ENCODE measurements at places on chromosomes 11 and 22.

GRCh38 chr22:24424901-24425775, 2.3 kb upstream of the ADORA2A start:
- DNase-seq: no peak

DNA sequence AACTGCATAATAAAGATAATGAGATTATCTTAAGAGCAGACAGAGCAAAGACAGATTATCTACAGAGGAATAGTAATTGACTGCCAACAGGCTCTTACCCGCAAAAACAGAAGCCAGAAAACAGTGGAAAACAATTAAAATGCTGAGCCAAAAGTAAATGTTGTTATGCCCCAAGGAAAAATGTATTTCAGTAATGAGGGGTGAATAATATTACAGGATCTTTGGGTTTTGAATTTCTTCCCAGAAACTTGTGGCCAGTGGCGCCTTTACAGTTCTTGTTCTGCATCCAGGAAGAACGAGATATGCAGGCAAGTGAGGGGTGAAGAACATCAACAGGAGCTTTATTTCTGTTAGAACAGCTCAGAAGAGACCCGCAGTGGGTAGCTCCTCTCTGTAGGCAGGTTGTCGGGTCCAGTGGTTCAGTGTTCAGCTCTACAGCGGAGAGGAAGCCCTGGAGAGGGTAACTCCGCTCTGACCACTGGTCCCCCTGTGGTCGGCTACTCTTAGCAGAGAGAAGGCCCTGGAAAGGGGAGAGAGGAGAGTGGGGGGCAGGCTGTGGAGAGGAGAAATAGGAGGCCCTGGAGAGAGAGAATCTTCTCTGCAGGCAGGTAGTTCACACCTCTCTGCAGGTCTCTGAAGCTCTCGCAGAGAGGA, 51.8 kb upstream of the SC5D start:
- DNase-seq: no peak

GRCh38 chr22:19879643-19879991, 24.9 kb upstream of the GNB1L start:
- no peak for DNase-seq

DNA sequence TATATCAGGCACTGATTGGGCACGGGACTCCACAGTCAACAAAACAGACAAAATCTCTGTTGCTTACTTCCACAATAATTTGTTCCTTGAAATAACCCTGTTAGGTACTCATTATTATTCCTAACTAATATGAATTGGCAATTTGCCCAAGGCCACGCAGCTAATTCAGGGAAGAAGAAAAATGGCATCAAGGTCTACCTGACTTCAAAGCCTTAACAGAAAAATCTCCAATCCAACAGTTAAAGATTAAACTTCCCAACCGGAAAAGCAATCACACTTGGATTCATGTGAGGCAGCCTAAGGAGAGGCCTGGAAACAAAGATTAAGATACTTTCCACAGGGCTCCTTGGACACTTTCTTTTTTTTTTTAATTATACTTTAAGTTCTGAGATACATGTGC, 68.9 kb downstream of the PRCP start:
- DNase-seq: no peak

DNA sequence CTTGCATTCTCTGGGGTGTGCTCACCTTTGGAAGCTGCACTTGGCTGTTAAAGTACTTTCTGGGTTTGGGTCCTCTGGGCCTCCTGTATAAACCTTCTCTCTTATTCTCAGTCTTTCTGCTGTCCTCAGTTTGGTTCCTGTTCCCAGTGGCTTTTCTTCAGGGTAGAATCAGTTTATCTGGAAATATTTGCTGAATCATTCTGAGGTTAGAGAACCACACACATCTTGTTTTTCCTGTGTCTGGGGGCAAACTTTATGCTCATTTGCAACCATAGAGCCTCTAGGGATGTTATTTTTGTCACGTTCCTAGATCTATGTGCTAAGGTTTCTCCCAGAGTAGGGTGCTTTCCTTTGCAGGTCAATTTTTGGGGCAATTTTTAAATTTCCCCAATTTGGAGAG, 224.3 kb upstream of the C11orf87 start:
- DNase-seq: no peak

DNA sequence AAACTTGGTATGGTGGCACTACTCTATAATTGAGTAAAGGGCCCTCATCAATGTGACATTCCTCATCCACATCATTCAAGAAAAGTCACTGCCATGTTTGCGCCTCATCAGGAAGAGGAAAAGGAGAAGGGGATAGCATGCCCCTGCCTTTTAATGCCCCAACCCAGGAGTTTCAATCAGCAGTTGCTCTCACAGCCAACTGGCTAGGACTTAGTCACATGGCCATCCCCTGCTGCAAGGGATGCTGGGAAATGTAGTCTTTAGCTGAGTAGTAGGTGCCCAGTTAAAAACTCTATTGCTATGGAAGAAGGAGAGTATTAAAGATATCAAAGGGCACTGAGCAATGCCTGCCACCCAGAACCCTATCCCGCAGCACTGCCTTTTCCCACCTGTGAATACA, 10.9 kb upstream of the CCND1 start:
- no peak for DNase-seq

- no peak for DNase-seq
Measured at GRCh38 chr22:46557736-46558480, 20.5 kb upstream of the CELSR1 start.

DNA sequence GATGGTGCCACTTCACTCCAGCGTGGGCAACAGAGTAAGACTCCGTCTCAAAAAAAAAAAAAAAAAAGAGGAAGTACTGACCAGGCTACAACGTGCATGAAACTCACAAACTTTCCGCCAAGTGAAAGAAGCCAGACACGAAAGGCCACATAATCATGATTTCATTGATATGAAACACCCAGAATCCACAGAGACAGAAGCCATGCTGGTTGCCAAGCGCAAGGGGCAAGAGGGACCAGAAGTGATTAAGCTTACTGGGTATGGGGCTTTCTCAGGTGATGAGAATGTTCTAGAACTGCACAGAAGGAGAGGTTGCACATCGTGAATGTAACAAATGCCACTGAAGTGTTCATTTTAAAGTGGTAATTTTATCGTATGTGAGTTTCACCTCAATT, 60.9 kb downstream of the CELSR1 start:
- DNase-seq: no peak

- peak; percentile 32 for DNase-seq
Measured at GRCh38 chr11:130001461-130002351, 929 bp downstream of the PRDM10 start.

- DNase-seq: no peak
Measured at GRCh38 chr11:78419327-78419726, 1.7 kb upstream of the GAB2 start.

DNA sequence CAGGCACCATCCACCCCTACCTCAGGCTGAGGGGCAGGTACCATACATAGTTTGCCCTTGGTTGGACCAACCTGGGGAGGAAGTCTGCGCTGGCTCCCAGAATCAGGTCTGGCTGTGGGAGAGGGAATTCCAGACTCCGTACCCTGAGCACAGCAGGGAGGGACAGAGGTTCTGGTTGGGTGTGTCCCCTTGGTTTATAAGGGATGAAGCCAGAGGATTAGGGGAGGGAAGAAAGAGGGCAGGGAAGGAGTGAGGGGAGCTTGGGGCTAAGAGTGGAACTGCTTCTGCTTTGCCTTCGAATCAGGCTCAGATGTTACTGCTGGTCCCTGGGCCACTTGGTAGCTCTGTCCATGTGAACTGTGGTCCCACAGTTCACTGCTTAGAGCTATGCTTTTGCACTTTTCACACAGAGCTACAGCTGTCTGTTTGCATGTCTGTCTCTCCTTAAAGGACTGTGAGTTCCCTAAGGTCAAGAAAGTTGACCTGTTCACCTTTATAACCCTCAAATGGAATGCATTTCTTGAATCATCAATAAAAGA, 9.2 kb downstream of the MMP20 start:
- DNase-seq: no peak

- DNase-seq: no peak
Measured at GRCh38 chr22:24285245-24285644, 14.6 kb downstream of the SPECC1L start.
